ENCODE measurements at places on chromosomes 5 and 9.

- DNase-seq, result no peak
Measured at GRCh38 chr9:133783331-133783731, 45.2 kb upstream of the SARDH start.

- DNase-seq, result no peak
Measured at GRCh38 chr9:104090578-104090977, 3.5 kb upstream of the SMC2 start.

DNA sequence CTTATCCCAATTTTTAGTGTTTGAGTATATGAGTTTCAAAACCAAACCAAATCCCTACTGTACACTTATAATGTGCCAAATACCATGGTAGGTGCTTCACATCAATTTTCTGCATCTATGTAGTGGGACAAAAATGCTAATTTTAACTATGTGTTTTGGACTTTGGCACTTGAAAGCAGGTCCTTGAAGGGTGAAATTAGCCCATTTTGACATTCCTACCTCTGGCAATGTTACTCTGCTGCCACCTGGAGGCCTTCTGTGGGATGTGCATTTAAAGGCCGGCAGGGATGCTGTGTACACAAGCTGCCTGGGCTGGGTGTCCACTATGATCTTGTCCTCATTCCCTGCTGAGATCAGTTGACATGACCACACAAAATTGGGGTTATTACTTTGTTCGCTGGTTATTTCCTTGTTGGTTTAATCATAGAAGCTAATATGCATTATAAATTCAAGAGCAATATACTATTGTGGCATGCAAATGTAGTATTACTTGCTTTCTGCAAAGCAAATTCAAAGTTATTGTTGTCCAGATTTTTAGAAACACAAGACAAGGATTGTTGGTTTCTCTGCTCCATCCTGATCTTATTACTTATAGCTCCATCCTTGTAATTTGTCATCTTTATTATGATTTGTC lies 166.8 kb downstream of the ARHGEF28 start:
- DNase-seq, result peak; percentile 57

DNA sequence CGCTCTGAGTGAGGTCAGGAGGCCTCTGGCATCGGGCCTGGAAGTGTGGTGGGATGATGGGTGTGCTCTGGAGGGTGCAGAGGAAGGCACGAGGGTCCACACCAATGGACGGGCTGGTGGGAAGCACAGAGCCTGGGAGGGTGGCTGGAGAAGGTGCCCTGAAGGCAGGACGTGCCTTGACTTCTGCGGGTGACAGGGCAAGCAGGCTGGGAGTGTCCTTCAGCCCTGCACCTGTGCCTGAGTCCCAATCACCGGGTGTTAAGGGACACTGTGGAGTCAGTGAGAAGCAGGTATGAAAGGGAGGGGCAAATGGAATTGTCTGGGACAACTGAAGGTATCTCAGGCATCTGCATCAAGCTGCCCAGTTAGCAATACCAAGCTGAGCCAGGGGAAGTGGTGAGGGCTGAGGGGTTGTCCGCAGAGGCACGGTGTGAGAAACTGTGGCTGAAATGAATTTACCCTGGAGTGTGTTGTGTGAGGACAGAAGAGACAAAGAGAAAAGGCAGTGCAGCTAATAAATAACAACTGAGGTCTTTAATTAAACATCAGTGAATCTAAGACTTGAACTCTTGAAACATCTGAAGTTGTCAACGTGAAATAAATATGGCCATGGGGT lies 50.4 kb downstream of the DAP start:
- DNase-seq, result no peak

GRCh38 chr5:8114597-8115266 lies 245.8 kb downstream of the MTRR start:
- no peak for DNase-seq

- DNase-seq, result no peak
Measured at GRCh38 chr5:149260761-149261160, 10.9 kb upstream of the AFAP1L1 start.

DNA sequence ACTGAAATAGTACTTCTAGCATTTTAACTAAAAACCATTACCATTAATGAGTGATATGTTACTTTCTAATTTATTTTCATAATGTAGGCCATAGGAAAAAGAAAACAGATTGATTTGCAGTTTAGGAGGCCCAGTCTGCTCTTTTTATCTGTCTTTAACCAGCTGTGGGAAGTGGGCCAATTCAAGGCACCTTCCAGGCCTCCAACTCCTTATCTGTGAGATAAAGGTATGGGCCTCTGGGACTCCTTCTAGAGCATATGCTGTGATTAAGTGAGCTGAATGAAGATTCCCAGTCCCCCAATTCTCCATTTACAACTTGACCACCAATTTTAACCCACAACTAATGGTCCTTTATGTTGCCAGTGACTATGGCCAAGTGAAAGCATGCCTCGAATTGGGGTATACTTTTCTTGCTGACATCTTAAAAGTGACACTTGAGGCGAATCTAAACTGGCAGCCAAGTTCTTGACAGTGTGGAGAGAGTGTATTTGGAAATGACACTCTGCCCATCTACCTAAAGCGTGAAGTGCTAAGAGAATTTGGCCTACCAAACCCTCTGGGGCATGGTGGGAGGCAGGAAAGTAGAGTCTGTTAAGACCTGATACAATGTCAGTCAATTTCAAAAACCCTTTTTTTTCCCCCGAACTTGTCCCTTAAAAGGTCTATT lies 88.3 kb downstream of the PIK3R1 start:
- DNase-seq, result no peak

Data from renal cortex interstitium (tissue), 15 donors.